Natural killer cell treated with Interleukin-12 subunit alpha and Interleukin-12 subunit beta and Interleukin-15 and Interleukin-18, amount 100 ng/mL, for 72 hours (primary cell): ENCODE measurements at places on chromosomes 4 and X.

- no peak for DNase-seq
These were observed 35.2 kb upstream of the AMBN start for GRCh38 chr4:70556856-70557255.

DNA sequence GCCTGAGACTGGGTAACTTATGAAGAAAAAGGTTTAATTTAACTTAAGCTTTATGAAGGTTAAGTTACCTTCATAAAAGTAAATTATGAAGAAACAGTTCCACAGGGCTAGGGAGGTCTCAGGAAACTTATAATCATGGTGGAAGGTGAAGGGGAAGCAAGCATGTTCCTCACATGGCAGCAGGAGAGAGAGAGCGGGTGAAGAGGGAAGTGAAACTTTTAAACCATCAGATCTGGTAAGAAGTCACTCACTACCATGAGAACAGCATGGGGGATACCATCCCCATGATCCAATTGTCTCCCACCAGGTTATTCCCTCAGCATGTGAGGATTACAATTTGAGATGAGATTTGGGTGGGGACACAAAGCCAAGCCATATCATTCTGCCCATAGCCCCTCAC lies 944.7 kb upstream of the NDST4 start:
- no peak for DNase-seq

DNA sequence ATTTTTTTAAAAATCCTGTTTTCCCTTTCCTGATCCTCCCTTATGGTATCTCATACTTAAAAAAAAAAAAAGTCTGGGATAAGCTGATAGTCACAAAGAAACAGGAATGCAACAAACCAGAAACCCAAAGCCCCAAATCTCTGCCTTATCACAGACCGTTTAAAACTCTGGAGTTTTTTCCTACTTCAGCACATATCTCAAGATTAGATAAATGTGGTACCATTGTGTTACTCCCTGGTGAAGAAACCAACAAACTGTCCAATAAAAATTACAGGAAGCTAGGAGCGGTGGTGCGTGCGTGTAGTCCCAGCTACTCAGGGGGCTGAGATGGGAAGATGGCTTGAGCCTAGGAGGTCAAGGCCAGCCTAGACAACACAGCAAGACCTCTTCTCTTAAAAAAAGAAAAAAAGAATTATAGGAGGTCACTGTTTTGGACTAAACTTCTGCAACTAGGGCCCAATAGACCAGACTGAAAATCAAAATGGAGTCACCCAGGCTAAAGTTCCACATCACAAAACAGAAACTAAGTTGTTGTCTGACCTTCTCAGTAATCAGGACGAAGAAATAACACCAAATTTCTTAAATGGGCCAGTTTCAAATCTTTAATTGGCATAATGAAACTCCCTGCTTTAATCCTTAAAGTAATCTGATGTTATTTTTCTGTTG lies 51.9 kb downstream of the RBM47 start:
- no peak for DNase-seq

- no peak for DNase-seq
These were observed 279.7 kb downstream of the CAMK2D start for GRCh38 chr4:113481820-113482219.

GRCh38 chrX:69234624-69235023 lies 69.4 kb upstream of the PJA1 start:
- no peak for DNase-seq

DNA sequence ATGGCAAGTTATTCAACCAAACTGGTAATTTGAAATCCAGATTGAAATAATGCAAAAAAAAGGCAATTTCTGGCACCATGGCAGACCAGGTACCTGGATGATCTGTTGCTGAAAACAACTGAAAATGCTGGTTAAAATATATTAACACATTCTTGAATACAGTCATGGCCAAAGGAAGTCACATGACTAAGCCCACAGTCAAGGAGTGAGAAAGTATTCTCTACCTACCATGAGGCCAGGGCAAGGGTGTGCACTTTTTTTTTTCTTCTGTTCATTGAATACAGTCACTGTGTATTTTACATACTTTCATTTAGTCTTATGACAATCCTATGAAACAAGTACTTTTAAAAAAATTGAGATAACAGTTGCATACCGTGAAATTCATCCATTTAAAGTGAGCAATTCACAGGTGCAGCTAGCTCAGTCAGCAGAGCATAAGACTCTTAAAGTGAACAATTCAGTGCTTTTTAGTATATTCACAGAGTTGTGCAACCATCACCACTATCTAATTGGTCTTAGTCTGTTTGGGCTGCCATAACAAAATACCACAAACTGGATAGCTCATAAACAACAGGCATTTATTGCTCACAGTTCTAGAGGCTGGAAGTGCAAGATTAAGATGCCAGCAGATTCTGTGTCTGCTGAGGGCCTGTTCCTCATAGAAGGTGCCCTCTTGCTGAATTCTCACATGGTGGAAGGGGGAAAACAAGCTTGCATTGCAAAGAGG lies 4.8 kb upstream of the MPP1 start:
- DNase-seq = no peak

GRCh38 chrX:116272861-116273260 lies 102.3 kb downstream of the AGTR2 start:
- DNase-seq = no peak

GRCh38 chr4:113750296-113750695 lies 11.2 kb downstream of the CAMK2D start:
- no peak for DNase-seq

DNA sequence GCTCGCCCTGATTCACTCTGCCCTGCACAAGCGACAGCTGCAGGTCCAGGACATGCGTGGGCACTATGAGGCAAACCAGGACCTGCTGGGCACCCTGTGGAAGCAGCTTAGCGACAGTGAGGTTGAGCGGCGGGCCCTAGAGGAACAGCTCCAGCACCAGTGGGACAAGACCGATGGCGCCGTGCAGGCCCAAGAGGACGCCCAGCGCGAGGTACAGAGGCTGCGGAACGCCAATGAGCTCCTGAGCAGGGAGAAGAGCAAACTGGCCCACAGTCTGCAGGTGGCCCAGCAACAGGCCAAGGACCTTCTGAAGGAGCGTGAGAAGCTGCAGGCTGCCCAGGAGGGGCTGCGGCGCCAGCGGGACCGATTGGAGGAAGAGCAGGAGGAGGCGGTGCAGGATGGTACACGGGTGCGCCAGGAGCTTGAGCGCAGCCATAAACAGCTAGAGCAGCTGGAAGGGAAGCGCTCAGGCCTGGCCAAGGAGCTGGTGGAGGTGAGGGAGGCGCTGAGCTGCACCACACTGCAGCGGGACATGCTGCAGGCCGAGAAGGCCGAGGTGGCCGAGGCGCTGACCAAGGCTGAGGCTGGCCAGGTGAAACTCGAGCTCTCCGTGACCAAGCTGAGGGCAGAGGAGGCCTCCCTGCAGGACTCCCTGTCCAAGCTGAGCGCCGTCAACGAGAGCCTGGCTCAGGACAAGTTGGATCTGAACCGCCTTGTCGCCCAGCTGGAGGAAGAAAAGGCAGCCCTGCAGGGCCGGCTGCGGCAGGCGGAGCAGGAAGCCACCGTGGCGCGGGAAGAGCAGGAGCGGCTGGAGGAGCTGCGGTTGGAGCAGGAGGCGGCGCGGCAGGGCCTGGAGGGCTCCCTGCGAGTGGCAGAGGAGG lies 12.8 kb downstream of the SMIM10L2A start:
- no peak for DNase-seq

- no peak for DNase-seq
These were observed 300.1 kb upstream of the TRAM1L1 start for GRCh38 chr4:117385526-117385925.

DNA sequence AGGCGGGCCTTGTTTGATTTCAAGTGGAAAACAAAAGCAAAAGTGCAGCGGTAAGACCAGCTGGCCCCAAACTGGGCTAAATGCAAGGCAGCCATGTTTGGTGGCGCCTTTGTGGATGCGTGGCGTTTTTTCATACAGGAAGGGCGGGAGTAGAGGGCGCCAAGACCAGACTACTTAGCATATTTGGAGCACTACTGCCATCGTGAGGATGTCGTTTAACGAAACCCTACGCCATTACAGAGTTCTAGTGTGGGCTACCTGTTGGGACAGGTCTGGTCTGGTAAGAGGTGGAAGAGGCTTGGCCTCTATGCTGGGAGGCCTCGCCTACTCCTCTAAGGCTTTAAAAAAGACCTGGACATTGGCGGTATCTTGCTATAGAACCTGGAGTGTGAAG lies 230.7 kb upstream of the STK26 start:
- peak; percentile 88 for DNase-seq

- no peak for DNase-seq
These were observed 6.4 kb upstream of the BRWD3 start for GRCh38 chrX:80816051-80816450.

DNA sequence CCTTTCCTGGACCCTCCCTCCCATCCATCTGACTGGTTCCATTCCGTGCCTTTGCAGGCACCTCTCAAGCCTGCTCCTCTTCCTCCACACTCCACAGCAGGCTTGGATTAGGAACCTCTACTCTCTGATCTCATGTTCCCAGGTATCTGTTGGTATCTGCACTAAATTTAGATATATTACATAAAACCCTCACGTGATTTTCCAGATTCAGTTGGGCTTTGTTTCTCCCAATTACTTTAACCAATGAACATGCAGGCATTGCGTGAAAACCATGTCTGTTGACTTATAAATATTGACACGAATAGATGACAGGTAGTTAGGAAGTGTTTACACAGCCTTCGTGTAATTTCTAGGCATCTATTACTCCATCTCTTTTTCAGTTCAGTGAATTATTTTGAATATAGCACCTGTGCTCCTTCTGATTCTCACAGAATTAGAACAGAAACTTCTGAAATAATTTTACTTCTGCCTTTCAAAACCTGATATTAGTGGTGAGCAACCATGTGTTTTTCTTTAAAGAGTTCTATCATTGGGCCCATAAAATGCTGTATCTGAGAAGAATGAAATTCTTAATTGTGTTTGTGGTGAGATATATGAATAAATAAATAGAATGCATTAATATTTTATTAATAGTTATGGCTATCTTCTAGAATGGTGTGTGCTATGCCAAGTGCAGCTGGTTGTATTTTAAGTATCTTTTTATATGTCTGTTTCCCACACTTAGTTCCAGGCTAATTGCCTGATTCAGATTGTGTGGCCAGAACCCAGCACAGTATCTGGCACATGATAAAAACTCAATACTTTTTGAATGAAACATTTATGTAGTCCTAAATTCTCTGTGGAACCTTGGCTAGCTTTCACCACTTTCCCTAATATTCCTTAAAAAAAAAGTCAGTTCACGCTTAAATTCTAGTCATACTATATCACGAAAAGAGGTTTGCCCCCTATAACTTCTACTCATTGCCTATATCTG lies 304.8 kb downstream of the QDPR start:
- no peak for DNase-seq

- no peak for DNase-seq
These were observed 51.2 kb downstream of the TBC1D9 start for GRCh38 chr4:140704964-140705363.

- no peak for DNase-seq
These were observed 98.7 kb downstream of the KLHL34 start for GRCh38 chrX:21559417-21559816.

GRCh38 chr4:178745203-178745602 lies 1303.0 kb upstream of the AGA start:
- DNase-seq = no peak
